ENCODE measurements at places on chromosomes 6 and 20.

DNA sequence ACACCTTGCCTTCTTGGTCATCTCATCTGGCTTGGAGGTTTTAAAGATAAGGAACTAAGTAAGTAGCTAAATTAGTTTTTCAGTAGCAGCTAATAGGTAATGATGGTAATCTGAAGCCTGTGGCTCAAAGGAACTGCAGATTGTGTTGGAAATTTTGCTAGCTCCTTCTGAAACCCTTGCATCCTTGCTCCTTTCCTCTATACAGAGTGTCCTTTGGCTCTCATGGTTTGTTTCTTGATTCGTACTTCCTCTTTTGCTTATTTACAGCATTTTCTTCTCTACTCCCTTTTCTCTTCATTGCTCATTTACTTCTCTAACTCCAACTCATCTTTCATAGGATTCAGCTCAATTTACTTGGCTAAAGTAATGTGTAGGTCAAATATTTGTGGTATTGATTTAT is 19.0 kb downstream of the LRRC1 start:
- no peak for DNase-seq

GRCh38 chr6:33426590-33427511 is 7.0 kb downstream of the SYNGAP1 start:
- peak; percentile 77 for DNase-seq

DNA sequence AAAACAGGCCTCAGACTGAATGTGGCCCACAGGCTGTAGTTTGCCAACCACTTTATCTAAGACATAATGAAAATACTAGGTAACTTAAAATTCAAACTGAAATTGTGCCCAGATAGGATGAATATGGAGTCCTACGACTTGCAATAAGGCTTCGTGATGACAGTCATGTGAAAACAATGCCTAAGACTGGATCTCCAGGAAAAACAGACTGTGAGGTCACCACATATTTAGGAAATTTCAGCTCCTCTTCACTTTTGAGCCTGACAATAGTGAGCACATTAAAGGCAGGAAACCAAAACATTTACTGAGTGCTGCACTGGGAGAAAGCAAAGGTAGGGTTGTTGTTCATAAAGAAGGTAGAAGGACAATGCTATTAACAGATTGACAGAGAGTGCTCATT is 50.0 kb downstream of the RTN4IP1 start:
- no peak for DNase-seq

DNA sequence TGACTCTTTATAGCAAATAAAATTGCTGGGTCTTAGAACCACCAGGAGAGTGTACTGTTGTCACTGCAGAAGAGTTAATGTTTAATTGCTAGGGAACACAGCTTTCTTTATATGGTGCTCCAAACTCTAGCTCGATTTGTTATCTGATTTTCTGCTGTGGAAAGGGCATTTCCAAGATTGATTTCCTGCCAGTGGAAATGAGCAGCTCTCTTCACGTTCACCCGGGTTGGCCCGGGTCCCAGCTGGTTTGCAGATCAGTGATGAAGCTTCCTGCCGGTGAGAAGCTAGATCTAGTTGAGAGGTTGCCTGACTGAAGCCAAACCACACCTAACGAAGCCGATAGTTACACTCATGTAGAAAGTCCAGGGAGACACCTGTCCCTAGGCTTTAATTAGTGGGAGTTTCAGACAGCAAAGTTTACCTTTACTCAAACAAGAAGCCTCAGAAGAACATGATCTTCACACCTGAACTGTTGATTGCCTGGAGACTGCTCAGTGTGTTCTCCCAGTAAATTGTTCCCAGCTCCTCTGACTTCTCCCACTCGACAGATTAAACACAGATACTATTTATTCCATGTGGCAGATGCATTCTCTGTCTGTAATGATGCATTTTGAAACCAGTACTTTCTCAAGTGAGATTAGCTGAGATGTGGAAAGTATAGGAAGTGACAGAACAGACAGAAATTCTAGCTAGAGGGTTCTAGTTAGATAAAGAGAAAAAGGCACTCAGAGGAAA is 27.8 kb downstream of the PAQR8 start:
- DNase-seq, result peak; percentile 47

GRCh38 chr6:1524040-1524480 is 85.7 kb upstream of the FOXC1 start:
- DNase-seq, result peak; percentile 75

- DNase-seq, result peak; percentile 1
Observed at GRCh38 chr6:100913400-100914276, 32.5 kb upstream of the ASCC3 start.

DNA sequence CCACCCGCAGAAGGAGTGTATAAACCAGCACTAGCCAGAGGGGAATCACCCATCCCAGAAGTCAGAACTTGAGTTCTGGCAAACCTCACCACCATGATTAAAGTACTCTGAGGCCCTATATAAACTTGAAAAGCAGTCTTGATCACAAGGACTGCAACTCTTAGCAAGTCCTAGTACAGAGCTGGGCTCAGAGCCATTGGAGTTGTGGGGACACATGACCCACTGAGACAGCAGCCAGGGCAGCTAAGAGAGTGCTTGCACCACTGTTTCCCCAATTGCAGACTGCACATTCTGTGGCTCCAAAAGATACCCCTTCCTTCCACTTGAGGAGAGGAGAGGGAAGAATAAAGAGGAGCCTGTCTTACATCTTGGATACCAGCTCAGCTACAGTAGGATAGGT is 4.7 kb upstream of the MCM9 start:
- no peak for DNase-seq

GRCh38 chr6:142845143-142845571 is 99.8 kb downstream of the HIVEP2 start:
- DNase-seq, result no peak

DNA sequence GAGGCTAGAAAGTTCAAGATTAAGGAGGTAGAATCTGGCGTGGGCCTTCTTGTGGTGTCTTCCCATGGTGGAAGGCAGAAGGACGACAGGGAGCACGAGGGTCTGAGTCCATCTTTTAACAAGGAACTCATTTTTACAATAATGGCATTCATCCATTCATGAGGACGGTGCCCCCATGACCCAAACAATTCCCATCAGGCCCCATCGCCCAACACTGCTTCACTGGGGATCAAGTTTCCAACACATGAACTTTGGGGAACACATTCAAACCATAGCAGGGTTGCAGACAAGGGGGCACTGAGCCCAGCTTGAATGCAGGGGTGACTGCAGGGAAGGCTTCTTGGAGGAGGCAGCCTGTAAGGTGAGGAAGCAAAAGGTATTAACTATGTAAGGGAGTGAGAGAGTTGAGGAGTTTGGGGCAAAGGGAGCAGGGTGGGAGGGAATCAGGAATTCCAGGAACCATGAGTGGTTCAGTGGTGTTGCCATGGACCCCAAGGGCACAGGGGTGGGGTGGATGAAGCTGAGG is 5.5 kb downstream of the RAB44 start:
- no peak for DNase-seq

DNA sequence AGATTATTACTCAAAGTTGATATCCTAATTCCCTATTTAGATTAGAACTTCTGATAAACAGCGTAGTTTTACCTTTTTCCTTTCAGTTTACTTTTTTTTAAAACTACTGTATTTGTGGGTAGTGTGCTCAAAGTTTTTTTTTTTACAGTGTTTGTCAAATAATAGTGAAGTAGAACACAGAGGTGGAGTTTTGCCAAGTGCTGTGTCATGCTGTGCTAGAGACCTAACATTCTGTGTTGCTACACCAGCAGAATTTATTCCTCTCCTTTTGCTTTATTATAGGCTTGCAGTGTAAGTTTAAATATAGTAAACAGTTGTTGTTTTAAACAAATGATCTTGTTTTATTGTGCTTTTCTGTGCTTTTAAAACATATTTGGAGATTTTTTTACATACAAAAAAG is 125.4 kb downstream of the HIVEP1 start:
- DNase-seq, result no peak

- no peak for DNase-seq
Observed at GRCh38 chr6:5305968-5306626, 44.8 kb downstream of the FARS2 start.

DNA sequence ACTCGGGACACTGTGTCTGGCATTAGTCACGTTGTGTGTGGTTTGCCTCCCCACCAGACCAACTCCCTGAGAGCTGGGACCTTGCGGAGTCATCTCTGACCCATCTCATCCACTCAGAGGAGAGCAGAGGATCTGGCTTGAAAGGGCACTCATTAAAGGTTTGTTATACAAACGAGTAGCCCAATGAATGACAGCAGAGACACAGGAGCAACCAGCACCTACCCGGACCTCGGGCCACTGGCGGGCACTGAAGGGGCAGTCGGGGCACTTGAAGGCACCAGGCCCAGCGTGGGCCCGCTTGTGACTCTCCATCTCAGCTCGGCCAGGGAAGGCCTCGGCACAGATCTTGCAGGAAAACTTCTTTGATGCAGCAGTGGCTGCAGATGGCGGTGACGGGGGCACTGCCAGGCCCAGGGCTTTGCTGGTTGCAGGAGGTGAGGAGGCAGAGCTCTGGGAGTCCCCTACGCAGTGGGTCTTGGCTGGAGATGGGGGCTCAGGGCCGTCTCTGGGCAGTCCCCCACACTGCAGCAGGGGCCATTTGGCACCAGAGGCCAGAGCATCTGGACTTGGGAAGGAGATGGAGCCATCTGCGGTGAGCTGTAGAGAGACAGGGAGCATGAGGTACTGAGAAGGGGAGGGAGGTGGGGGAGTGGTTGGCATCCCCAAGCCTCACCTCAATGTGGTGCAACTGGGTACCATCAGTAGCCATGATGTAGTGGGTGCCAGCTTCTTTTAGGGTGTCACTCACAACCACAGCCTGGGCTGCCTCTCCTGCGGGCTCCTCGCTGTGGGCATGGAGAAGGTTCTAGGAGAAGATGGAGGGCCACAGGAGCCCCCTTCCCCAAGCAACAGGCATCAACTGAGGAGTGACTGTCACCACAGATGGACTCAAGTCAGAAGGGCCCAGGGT is 17.7 kb downstream of the PCIF1 start:
- no peak for DNase-seq

GRCh38 chr20:20755231-20755630 is 42.8 kb upstream of the RALGAPA2 start:
- no peak for DNase-seq

DNA sequence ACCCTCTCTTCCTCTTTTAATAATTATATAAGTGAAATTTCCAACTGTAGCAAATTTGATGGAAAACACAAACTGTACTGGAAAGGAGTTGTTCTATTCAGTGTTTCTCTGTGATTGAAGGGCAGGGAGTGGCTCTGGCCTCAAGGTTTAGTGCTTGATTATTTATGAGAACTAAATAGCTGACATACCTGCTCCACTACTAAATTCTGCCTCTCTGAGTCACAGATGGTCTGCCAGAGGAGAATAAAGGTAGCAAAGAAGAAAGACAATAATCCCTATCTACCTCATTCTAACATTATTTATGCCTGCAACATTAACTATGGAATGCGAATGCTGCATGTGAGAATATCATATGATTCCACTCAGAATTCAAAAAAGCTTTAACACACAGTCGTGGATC is 9.3 kb downstream of the BMP5 start:
- no peak for DNase-seq

GRCh38 chr20:44704551-44704971 is 10.6 kb upstream of the CCN5 start:
- DNase-seq, result no peak

DNA sequence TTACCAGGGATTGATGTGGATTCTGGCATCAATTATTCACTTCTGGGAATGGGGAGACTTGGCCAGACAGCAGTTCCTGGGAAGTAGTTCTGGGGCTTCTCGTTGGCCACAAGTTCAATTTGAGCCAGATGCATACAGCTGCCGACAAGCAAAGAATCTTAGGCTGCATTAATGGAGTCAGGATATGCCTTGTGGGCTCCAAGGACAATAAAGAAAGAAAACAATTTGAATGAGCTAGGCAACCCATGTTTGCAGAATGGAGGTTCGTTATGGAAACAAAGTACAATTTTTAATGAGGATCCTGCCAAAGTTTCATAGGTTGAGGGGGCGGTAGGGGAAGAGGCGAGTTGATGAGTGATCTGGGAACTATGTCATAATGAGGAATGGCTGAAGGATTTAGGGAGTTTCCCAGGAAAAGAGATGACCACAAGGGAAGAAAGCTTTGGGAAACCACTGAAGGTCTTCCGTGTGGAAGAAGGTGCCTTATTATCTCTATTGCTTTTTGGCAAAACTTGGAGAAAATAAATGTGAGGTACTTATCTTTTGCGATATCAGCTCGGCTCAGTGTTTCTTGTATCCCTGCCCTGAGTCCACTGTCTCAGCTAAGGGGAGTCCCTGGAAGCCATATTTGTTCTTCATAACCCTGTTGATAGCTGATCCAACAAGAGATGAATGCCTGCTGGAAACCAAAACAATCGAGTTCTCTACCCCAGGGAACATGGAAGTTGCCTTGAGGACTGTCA is 181.0 kb upstream of the ZNF217 start:
- no peak for DNase-seq

DNA sequence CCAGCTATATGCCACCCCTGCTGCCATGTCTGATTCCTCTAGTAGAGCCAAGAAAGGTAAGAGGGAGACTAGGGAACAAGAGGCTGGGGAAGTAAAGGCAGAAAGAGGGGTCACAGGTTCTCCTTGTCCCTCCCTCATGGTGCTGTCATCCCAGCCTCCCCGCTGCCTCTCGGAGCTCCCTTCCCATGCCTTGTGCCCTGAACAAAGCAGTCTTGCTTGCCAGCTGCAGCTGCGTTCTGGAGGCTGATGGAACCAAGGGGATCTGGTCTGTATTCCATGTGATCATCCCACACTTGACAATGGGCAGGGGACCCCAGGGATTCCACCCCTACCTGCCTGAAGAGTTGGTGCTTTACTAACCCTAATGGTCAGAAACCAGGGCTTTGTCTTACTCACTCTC is 61.4 kb downstream of the DAAM2 start:
- DNase-seq, result no peak

DNA sequence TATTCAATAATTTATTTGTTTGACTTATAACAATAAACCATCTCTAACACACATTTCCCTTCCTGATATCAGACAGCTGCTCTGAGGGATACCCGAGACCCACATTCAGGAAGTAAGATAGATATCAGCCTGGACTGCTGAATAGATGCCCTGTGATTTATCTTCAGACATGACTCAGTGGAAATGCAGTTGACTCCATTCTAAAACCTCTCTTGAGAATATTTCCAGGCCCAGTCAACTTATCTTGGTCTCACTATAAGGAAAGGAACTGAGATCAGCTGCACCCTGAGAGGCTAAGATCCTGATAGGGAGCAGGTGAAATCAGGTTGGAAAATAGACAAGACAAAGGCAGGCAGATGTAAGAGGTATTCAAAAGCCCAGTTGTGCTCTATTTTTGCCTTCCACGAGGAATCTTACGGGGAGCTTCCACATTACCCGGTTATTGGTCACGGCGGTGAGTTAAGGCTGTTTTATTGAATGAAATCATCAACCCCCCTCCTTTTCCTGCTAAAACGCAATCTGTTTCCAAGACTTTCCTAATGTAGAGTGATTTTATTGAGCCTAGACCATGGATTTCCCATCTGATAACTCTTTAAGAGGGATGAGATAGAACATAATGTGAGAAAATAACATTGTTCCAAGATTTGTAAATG is 25.5 kb downstream of the C6orf15 start:
- DNase-seq, result no peak
